NCI-H345 (cell line): ENCODE measurements at places on chromosomes 7 and 10.

- DNase-seq, result peak; percentile 82
Observed at GRCh38 chr7:70598976-70599375, 533.0 kb upstream of the GALNT17 start.

DNA sequence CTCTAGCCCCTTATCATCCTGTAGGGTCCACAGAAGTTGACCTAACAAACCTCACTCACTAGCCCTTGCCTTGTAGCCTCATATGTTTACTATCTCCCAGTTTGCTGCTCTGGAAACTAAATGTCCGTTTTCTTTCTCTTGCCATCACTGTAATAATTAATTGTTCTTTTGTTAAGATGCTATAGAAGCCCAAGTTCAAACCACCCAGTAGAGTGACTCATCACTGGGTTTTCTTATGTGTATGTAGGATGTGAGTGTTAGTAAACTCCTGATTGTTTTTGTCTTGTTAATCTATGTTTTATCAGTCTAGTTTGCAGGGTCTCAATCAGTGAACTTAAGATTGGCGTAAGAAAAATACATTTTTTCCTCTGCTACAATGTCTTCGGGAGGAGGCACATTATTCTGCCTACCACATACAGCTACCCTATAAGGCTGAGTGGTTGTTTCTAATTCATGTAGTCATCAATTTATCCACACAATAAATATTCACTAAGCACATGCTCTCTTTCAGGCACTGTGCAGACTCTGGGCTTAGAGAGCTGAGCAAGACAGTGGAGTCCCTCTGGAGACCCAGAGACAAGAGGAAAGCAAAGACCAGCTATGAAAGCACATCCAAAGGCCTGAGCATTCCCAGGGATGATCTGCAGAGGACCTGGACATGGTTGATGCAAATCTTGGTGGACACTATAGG lies 474.1 kb upstream of the AKR1E2 start:
- DNase-seq, result no peak

GRCh38 chr10:73867126-73867807 lies 7.1 kb downstream of the CAMK2G start:
- no peak for DNase-seq

GRCh38 chr7:98978672-98979071 lies 100.3 kb downstream of the TRRAP start:
- DNase-seq, result no peak

DNA sequence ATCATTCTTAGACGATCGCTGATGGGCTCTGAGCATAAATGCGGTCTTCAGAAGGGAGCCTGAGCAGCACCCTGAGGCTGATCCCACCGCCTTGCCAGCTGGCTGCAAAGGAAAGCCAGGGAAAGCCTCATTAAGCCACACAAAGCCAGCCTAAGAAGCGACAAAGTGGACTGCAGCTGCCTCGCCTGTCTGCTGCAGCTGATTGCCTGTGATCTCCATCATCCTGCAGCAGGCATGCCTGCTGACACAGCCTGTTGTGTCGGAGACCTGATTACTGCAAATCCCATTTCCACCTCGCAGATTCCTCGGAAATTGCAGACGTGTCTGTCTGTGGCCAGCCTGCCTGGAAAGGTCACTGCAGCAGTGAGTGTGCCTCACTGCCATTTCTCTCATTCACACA lies 1087.0 kb upstream of the AUTS2 start:
- DNase-seq, result peak; percentile 5

GRCh38 chr7:34135924-34136323 lies 230.6 kb downstream of the BMPER start:
- DNase-seq, result no peak

- DNase-seq, result no peak
Observed at GRCh38 chr7:85928500-85928899, 715.2 kb upstream of the GRM3 start.

GRCh38 chr7:67604461-67605386 lies 608.1 kb downstream of the TYW1 start:
- DNase-seq, result no peak

DNA sequence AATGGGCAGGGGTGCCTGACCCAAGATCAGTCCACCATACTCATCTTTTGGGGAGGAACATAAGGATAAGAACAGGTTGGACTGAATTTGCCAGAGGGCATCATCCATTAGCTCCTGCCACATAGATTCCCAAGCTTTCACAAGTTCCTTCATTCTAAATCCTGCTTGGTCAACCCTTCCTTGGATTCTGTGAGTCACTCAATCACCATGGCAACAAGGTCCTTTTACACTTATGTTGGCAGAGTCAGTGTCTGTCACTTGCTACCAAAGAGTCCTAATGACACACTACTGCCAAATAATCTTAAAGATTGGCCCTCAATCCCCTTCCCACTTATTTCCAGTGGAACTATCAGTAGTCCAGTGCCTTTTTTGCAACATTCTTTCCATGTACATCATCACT lies 5.0 kb upstream of the LGI1 start:
- DNase-seq, result no peak

GRCh38 chr10:24415455-24416125 lies 206.7 kb downstream of the KIAA1217 start:
- no peak for DNase-seq
